ENCODE measurements at places on chromosomes 16 and 17.

- no peak for DNase-seq
These were observed 15.1 kb downstream of the CDH11 start for GRCh38 chr16:65106757-65107156.

GRCh38 chr16:27291722-27292240, 22.0 kb upstream of the IL4R start:
- DNase-seq, result no peak

GRCh38 chr17:69908626-69909368, 166.2 kb upstream of the KCNJ16 start:
- no peak for DNase-seq

DNA sequence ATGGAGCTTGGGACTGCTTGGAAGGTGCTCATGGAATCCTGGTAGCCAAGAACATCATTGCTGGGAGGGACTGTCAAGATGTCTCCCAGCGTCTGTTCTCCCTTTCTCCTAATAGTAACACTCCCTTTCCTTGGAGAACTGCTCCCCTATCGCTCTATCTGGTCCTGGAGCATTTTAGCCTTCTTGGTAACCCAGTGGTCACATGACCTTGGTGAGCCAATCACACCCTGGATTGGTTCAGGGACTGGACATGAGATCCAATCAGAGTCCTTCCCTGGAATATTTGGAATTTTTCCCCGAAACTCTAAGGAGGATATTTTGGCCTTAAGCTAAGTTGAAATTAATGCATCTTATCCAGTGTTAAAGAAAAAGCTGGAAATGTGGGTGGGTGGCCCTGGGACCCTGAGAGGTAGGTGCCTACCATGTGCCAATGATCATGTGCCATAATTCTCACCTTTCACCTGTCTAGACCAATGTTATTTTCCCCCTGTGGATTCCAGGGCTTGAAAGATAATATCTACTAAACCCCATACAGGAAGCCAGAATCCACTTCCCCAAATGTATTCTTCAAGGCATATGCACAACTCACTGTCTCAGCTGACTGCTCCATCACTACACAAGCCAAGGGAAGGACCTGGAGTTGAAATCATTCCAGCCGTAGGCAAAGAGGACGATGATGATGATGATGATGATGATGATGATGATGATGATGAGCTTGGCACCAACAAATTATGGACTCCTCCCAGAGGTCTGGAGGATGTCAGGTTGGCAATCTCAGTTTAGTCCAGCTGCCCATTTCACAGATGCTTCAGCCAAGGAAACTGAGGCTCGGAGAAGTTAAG, 193.2 kb downstream of the RAB11FIP4 start:
- DNase-seq, result no peak

DNA sequence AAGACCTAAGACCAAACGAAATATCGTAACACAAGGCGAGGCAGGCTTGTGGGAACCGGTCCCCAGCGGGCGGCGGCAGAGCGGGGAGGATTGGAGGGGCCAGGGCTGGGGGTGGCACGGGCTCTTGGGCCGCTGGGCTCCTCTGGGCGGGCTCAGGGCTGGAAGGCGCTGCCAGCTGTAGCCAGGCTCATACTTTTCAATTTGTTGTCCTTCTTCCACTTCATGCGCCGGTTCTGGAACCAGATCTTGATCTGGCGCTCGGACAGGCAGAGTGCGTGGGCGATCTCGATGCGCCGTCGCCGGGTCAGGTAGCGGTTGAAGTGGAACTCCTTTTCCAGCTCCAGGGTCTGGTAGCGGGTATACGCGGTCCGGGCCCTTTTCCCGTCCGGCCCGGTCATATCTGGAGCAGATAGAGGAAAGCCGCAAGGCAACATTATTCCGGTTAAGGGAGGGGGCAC, 1.5 kb downstream of the HOXB5 start:
- no peak for DNase-seq

All from amniotic stem cell (primary cell).